ENCODE measurements at places on chromosomes 12 and 14. TPM values are rescaled to one million over a fixed set of nuclear protein-coding genes. Genes with fewer than 3 reads are reported as not detected.
A peak's percentile ranks its signal among the peaks of the same experiment; 100 is the strongest.

MPHOSPH9 gene
- total RNA-seq = 77.1 TPM

DAO gene
- not detected for total RNA-seq

PMCH gene
- 0.45 TPM for total RNA-seq

MYL2 gene
- not detected for total RNA-seq

PRKD1 gene
- not detected for total RNA-seq

CCDC177 gene
- total RNA-seq = not detected

NRXN3 gene
- not detected for total RNA-seq

RFC5 gene
- 64.4 TPM for total RNA-seq

OR6C6 gene
- total RNA-seq = not detected

DNA sequence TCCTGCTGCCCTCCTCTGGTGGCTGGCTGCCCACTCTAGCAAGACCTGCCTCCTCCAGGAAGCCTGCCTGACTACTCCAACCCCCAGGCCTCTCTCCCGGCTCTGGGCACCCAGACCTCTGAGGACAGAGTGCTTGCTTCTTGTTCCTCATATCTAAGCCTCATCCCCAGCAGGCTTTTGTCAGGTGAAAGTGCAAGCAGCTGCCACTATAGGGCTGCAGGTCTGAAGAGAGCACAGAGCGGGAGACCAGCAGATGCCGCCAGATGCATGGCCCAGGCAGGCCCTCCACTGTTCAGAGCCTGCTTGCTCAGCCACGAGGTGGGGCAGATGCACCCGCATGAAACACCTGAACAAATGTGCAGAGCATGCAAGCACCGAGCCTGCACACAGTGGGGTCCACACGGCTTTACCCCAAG lies 73.0 kb downstream of the SERPINA3 start:
- ATAC-seq = no peak

GRCh38 chr14:24133735-24134134 lies 2.3 kb upstream of the PSME1 start:
- no peak for ATAC-seq

GRCh38 chr12:2513141-2514037 lies 281.4 kb upstream of the FKBP4 start:
- peak; percentile 26 for ATAC-seq

DNA sequence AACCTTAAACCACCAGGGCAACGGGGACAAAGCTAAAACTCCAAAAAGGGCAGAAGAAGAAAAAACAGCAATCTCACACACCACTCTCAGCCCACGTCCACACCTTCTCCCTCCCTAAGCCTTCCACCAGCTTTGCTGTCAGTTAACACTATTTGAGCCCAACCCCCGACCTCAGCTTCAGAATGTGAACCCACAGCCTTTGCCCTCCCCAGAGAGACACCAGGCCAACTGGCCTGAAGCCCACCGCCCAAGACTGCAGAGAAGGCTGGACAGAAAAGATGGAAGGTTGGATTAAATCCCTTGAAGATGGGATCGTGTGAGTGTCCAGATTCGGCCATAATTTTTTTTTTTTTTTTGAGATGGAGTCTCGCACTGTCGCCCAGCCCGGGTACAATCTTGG lies 22.4 kb downstream of the IRF2BPL start:
- ATAC-seq = no peak

- ATAC-seq = no peak
Observed at GRCh38 chr12:71665090-71665463, 976 bp downstream of the THAP2 start.

- ATAC-seq = no peak
Observed at GRCh38 chr14:67447033-67447381, 35.0 kb upstream of the PLEK2 start.

DNA sequence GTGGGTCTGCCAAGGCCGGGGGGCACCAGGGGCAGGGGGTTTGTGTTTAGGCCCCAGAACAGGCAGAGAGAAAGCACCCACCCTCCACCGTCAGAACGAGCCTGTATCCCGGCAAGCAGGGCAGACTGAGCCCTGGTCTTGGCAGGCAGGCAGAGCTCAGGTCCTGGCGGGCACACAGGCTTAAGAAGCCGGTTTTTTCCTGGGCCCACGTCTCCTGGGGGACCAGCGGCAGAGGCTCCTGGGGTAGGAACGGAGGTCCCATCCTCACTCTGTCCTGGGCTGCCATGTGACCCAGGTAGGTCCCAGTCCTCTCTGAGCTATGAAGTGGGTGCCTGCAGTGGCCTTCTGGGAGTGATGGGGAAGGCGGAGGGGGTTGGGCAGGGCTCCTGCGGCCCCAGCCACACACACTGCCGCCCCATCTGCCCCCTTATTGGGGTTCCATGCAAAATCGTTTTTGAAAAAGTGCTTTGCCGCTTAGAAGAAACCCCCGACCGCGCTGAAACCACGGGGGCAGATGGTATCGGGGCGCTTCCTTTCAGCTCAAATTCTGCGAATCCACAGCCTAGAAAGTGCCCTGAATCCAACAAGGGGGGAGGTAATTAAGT lies 24.2 kb downstream of the SH2B3 start:
- ATAC-seq = peak; percentile 25

GRCh38 chr14:61585598-61586543 lies 109.4 kb upstream of the HIF1A start:
- no peak for ATAC-seq

- peak; percentile 39 for ATAC-seq
Observed at GRCh38 chr14:65958664-65959562, 527.3 kb upstream of the CCDC196 start.

GRCh38 chr12:55741931-55742680 lies 816 bp upstream of the GDF11 start:
- ATAC-seq = no peak

- ATAC-seq = peak; percentile 58
Observed at GRCh38 chr12:122399592-122400373, 22.7 kb downstream of the CLIP1 start.

- ATAC-seq = no peak
Observed at GRCh38 chr14:51674294-51675002, 22.7 kb downstream of the FRMD6 start.

- ATAC-seq = no peak
Observed at GRCh38 chr14:66380143-66380542, 106.0 kb upstream of the CCDC196 start.

GRCh38 chr14:66974397-66975025 lies 214.7 kb upstream of the GARIN2 start:
- no peak for ATAC-seq

GRCh38 chr14:76138758-76139723 lies 12.7 kb upstream of the GPATCH2L start:
- no peak for ATAC-seq

GRCh38 chr12:102096855-102097254 lies 23.1 kb downstream of the NUP37 start:
- ATAC-seq = no peak

DNA sequence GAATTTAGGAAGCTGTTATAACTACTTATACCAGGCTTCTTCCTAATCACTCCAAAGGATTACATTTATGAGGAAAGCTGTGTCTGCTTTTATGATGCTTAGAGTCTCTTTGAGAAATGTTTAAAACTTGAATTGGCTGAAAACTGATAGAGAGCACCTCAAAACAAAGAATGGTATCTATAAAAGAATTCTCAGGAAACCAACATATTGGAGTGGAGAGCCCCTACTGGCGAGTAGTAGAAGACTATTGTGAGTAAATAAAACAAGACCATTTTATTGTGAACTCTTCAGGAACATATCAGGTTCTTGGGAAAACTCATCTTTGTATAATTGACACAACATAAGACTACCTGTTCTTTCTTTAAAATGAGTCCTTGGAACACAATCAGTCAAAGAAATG lies 578.6 kb downstream of the RERGL start:
- ATAC-seq = no peak

GRCh38 chr12:94445662-94446061 lies 14.0 kb downstream of the CEP83 start:
- ATAC-seq = no peak

- ATAC-seq = peak; percentile 87
Observed at GRCh38 chr12:47767216-47767724, 5.8 kb upstream of the SLC48A1 start.

DNA sequence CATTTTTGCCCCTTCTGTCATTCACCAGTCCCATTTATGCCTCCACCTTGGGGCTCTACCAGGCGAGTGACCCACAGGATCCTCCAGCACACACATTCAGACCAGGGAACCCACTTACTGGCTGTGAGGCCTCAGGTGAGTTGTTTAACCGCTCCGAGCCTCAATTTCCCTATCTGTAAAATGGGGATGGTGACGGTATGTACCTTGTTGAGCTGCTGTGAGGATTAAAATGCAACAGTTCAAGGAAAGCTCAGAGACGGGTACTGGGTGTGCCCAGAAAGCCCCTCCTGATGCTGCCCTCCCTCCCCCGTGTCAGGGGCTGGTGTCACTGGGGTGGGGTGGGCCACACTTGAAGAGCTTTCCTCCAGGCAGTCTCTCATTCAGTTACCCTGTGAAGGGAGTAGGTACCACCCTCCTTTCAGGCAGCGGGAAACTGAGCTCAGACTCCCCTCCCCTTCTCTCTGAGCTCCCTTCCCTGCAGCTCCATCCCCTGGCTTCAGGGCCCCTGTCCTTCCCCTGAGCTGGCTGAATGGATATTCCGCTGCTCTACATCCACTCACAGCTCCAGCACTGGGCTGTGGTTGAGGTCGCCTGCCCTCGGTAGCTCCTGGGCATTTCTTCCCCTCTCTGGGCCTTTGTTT lies 1.4 kb upstream of the SERPINA1 start:
- ATAC-seq = no peak

DNA sequence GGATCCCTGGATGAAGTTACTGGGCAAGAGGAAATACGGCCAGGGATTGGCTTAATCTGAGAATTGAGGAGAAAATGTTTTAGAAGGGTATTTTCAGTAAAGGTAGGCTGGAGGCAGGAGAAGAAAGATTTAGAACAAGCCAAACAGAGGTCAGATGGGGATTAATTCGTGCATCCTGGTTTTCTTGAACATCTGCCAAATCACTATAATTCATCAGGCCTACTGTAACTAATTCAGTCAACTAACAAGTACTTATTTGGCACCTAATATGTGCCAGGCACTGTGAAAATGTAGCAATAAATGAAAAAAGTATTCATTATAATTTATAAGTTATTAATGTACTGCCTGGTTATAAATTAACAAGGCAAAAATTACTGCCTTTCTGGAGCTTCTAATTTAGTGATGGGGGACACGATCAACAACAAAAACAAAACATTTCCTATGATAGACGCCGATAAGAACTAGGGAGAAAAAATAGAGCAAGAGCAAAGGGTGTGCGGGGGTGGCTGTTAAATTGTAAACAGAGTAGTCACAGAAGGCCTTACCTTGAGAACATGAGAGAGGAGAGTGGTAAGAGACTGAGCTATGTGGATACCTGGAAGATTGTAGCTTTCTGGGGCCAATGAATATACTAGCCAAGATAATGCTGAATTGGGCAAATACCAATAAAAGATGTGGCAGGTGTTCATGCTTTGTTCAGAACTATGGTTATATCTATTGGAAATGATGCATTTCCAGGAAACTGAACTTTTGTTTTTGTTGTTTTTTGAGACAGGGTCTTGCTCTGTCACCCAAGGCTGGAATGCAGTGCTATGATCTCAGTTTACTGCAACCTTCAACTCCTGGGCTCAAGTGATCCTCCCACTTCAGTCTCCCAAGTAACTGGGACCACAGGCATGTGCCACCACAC lies 34.0 kb downstream of the DUSP16 start:
- peak; percentile 72 for ATAC-seq

GRCh38 chr12:48631071-48631470 lies 51.0 kb downstream of the KANSL2 start:
- no peak for ATAC-seq

DNA sequence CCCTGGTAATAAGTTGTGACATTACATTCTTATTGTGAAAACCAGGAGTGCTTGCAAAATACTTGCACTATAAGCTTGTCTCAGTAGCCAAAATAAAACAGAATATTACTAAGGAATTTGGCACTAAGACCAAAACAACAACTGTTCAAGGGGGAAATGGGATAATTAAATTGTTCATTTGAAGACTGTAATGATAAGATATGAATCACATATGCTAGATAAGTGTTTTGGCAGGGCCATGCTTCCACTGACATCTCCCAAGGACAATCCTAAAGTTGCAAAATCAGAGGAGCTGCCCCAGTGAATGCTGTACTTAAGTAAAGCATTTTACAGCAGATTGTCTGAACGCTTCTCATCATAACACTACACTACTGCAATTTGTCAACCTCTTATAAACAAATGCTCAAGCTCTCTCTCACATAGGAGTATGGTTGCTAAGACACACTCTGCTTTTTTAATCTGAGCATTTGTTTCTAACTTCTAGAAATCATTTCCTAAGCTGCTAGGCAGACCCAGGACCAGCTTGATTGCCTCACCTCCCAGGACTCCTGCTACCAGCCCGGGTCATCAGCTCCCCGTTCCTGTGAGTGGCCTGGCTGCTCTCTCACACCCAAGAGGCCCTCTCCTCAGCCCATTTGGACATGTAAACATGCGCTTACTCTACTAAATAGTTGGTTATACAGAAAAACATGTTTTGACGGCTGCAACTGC lies 191.5 kb downstream of the PAX9 start:
- no peak for ATAC-seq

- no peak for ATAC-seq
Observed at GRCh38 chr14:93337143-93337753, 4.4 kb upstream of the BTBD7 start.

DNA sequence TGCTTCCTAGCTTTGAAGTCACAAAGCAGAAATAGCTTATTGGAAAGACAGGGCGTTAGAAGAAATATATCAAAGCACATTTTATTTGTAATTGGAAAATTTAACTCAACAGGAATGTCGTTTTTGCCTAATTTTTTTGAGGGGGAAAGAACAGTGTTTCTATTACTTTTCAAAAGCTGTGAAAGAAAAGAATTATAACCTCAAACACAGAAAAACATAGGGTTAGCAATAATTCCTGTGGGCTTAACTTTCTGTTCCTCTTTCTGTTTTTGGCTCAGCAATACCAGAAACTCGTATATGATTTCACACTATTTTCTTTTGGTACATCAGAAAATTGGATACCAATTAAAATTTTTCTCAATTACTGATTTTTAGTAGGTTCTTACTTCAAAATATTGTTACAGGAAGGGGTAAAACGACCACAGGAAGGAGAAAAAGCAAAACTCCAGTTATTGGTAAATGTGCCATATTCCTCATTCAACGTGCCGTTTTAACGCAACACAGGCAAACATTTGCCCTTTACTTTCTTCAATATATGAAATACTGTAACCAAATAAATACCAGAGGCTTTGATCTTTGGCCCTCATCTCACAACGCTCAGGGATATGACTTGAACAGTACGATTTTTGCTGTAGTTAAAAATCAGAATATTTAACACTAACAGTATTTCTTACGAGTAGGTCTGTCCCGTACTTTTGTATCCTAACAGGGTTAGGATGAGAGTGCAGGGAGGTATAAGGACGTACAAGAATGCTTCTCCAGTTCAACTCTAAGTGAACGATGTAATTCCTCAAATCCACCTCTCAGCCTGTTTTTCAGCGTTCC lies 1.3 kb upstream of the RNU6-7 start:
- no peak for ATAC-seq

- ATAC-seq = no peak
Observed at GRCh38 chr12:113369391-113369985, 11.1 kb downstream of the PLBD2 start.

- ATAC-seq = no peak
Observed at GRCh38 chr12:52217223-52217622, 15.8 kb upstream of the KRT7 start.

GRCh38 chr12:1702713-1703112 lies 11.8 kb downstream of the ADIPOR2 start:
- no peak for ATAC-seq

- peak; percentile 84 for ATAC-seq
Observed at GRCh38 chr12:96237465-96238077, 43.4 kb downstream of the ELK3 start.

- ATAC-seq = no peak
Observed at GRCh38 chr14:81953419-81953818, 419.8 kb upstream of the SEL1L start.

- ATAC-seq = no peak
Observed at GRCh38 chr12:115407036-115407435, 723.1 kb upstream of the TBX3 start.
